ENCODE measurements at places on chromosomes 3 and 15.

- no peak for DNase-seq
These were observed 11.1 kb downstream of the HCLS1 start for GRCh38 chr3:121649645-121650044.

DNA sequence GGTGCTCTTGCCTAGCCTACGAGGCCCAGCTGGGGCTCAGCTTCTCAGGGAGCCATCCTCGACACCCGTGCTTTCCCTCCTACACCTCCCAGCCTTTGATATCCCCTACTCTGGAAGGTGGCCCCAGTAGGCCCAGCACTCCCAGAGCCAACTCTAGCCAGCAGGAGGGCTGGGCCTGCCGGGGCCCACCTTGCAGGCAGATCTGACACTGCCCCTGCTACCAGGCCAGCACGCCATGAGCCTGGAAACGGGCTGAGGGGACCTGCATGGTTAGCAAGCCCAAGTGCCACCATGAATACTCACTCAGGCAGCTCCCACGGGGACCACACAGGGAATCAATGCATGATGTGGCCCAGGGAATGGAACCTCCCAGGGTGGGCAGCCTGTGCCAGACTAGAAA is 123.7 kb downstream of the SMAD6 start:
- DNase-seq = no peak

GRCh38 chr3:170180079-170180907 is 1.2 kb downstream of the PHC3 start:
- DNase-seq = no peak

DNA sequence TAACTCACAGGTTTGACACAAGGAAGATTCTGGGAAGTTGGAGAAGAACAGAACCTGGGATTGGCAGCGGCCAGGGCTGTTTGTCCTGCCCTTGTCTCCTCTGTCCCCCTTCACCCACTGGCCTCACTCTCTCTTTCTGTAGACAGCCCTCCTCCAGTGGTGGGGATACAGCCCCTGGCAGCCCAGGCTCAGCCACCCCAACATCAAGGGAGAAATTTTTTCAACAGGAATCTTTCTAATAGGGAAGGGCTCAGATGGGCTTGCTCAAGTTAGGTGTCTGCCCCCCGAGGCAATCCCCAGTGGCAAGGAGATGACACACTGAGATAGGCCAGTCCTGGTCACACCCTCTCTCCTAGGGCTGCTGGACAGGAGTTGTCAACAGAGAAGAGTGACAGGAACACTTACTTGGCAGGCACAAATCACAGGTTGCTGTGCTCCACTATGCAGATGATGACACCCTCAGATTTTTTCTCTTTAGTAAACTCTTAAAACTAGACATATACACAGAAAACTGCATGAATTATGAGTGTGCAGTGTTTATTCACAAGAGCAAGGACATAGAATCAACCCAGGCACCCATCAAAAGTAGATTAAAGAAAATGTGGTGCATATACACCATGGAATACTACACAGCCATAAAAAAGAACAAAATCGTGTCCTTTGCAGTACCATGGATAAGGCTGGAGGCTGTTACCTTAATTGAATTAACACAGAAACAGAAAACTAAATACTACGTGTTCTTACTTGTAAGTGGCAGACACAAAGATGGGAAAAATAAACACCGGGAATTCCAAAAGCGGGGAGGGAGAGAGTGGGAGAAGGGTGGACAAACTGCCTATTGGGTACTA is 36.3 kb downstream of the PLA2G4D start:
- DNase-seq = no peak

DNA sequence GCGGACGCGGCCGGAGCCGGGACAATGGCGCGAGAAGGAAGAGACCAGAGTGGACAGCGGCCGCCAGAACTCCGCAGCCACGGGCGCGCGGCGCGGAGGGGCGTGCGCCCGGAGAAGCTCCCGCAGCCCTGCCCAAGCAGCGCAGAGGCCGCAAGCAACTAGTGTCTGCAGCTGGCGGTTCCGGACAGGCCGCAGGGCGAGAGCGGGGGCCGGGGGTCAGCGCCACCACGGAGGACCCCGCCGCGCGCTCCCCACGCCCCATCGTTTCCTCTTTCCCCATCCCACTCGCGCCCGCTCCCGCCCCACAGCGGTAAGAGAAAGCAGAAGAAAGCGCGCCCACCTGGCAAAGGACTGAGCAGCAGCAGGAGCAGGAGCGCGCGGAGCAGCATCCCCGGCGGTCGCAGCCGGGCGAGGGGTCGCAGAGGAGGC is 440 bp downstream of the PRTG start:
- DNase-seq = no peak

GRCh38 chr3:23442598-23443383 is 239.7 kb downstream of the UBE2E2 start:
- DNase-seq = no peak

DNA sequence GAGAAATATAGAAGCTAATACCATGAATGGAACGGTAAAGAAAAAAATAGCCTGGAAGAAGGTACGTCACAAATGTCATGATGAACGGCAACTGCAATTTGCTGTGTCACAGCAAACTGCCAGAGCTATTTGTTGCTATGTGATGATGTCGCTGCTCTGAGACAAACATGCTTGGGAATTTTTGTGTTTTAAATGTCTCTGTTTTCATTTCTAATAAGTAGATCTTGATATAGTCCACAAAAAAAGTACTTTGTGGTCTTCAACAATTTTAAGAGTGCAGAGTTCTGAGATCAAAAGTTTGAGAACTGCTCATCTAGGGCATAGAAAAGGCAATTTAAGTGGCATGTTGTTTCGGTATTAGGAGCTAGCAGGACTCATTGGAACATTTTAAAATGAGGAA is 4.3 kb upstream of the NR1D2 start:
- no peak for DNase-seq

- DNase-seq = no peak
These were observed 77.4 kb downstream of the ZBBX start for GRCh38 chr3:167302678-167303077.

DNA sequence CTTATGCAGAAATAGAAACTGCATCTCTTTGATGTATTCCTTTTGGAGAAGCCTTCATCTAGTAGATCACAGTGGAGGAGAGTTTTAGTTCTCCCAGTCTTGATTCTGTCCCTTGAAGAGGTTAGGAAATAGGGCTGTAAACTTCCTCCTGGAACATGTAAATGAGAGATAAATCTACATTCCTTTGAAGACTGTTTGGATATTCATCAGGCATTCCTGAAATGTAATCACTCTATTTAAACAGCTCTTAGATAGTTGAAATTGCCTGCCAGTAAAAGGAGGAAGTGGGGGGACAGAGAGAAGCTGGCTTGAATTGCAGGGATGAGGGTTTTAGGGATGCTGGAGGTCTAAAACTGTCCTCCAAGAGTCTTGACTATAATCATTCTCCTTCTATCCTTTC is 254.3 kb upstream of the LRRC3B start:
- no peak for DNase-seq

- no peak for DNase-seq
These were observed 31.7 kb upstream of the IP6K2 start for GRCh38 chr3:48748754-48749153.

- no peak for DNase-seq
These were observed 551.9 kb upstream of the GOLIM4 start for GRCh38 chr3:168647582-168647981.

DNA sequence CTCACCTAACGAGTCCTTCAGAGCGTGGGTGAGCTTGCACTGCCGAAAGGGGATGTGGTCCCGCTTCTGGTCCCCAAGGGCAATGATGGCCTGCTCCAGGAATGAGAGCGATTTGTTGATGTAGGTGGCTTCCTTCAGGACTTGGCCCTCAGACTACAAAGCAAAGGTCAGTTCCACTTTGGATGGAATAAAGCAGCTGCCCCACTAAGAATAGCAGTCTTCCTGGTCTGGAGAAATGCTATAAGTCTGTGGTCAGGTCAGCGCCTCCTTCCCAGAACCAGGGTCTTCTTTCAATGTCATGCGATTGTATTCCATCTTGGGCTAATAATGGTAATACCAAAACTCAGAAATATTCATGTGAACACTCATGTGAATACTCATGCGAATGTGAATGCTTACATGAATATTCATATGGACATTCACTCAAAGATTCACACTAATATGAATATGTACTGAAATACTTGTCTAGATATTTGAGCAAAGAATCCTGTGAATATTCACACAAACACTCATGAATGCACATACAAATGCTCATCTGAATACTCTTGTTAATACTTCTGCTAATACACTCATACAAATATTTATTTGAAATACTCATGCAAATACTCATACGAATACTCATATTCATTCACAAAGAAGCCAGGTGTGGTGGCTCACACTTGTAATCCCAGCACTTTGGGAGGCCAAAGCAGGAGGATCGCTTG is 16.7 kb downstream of the KIF9 start:
- no peak for DNase-seq

GRCh38 chr3:170178651-170179050 is 2.9 kb downstream of the PHC3 start:
- DNase-seq = no peak

DNA sequence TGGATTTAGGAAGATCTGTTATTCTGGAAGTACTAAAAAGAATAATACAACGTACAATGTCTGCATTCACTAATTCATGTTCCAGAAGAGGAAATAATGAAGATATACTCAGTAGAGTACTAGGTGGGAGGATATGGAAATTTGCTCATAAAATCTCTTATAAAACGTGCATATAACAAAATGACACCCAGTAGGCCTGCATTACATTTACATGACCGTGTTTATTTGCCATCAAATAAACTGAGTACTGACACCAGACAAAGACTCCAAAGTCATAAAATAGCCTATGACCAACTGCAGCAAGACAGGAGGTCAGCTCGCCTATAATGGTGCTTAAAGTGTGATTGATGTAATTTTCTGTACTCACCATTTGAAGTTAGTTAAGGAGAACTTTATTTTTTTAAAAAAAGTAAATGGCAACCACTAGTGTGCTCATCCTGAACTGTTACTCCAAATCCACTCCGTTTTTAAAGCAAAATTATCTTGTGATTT is 60.4 kb downstream of the DCUN1D1 start:
- no peak for DNase-seq

- DNase-seq = no peak
These were observed 260.2 kb downstream of the TIGIT start for GRCh38 chr3:114553949-114554593.

GRCh38 chr15:93121973-93122910 is 33.2 kb upstream of the RGMA start:
- DNase-seq = no peak

GRCh38 chr3:11835028-11835639 is 11.6 kb downstream of the TAMM41 start:
- no peak for DNase-seq

- no peak for DNase-seq
These were observed 65.6 kb upstream of the PRR23C start for GRCh38 chr3:139110072-139110830.

DNA sequence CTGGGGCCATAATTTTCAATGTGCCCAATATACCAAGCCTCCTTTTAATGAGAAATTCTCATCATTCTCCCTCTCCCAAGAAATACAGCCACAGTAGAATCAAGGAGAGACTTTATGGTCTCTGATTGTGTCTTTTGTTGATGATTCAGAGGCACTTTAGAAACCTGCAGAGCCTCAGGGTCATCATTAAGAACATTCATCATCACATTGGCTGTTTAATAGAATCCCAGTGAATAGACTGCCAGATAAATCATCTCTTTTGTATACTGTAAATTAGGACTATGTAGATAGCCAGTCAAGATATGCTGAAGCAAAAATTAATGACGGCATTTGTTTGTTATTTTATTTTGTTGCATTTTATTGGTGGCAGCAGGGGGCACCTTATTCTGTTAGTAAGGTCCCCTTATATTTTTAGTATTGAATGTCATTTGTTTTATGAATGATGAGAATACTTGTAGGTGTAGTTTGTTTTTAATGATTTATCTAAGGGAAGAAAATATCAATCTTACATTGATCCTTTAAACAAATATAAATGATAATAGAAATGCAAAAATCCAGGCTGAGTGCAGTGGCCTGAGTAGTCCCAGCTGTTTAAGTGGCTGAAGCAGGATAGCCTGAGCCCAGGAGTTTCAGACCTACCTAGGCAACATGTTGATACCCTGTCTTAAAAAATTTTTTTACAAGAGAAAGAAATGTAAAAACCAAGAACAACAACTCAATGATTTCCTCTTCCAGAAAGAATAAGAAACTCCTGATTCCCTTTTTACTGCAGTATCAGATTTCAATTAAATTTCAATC is 138.8 kb downstream of the ZBBX start:
- DNase-seq = no peak

DNA sequence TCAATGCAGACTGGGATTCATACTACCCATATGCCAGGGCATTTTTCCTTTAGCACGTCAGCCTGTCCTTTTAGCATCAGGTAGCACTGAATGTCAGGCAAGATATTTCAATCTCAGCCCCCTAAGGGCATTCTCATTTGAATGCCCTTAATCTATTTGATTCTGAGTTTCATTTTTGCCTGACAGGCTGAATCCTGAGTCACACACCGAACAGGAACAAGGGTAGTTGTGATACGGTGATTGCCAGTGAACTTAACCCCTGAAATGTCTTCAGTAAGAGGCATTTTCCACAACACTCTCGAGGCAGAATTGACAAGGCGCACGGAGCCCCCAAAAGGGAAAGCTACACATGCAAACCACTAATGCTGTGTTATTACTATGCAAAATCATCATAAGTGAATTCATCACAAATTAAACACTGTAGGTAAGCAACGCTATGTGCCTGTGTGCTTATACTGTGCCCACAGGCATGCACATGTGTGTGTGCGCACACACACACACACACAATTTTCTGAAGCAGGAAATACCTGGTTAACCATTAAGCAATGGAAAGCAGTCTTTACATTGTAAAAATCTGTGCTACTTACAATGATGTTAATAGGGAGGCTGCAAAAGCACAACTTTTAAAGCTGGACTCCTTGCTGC is 130.4 kb downstream of the ZNF385D start:
- DNase-seq = no peak

- DNase-seq = peak; percentile 32
These were observed at the start of gene PPM1L for GRCh38 chr3:160755776-160756304. PPM1L (plus strand) TSS chr3:160756231.

- no peak for DNase-seq
These were observed 41.6 kb downstream of the DMXL2 start for GRCh38 chr15:51580982-51581381.

Data from caudate nucleus (tissue), 63 donors.